ENCODE measurements at places on chromosomes 3 and 15. TPM values are rescaled to one million over a fixed set of nuclear protein-coding genes. Genes with fewer than 3 reads are reported as not detected.

RABL3 gene
- total RNA-seq = 19.5 TPM

TUSC7 gene
- total RNA-seq = not detected

EAF2 gene
- 35.0 TPM for total RNA-seq

GOLGA8K gene
- 0.49 TPM for total RNA-seq

MYEF2 gene
- total RNA-seq = 34.3 TPM

CXCR6 gene
- total RNA-seq = not detected

FBXL22 gene
- total RNA-seq = 2.5 TPM

WNT7A gene
- not detected for total RNA-seq

SPATA12 gene
- not detected for total RNA-seq

GPR171 gene
- total RNA-seq = 1.6 TPM

DUOXA2 gene
- total RNA-seq = not detected

FOXB1 gene
- not detected for total RNA-seq

BCL6 gene
- total RNA-seq = 48.2 TPM

LDHAL6B gene
- total RNA-seq = not detected

INSYN1 gene
- total RNA-seq = not detected

PLA1A gene
- 0.58 TPM for total RNA-seq

GPR176 gene
- total RNA-seq = 0.39 TPM

NAALADL2 gene
- total RNA-seq = not detected

CAMP gene
- total RNA-seq = not detected

STRIT1 gene
- not detected for total RNA-seq

ZNF80 gene
- 0.42 TPM for total RNA-seq

BBS4 gene
- 34.9 TPM for total RNA-seq

GALNT15 gene
- 0.10 TPM for total RNA-seq

SEMA5B gene
- total RNA-seq = not detected

VEPH1 gene
- not detected for total RNA-seq

PRTG gene
- total RNA-seq = not detected

RHOV gene
- total RNA-seq = 0.41 TPM
